Stimulated activated CD4-positive, alpha-beta T cell treated with anti-CD3 and anti-CD28 coated beads, Interleukin-1b, Interleukin-23, amount 100 ng/mL, for 1 hour (primary cell): ENCODE measurements at places on chromosomes 6 and 20.

GRCh38 chr20:36573798-36574365 lies 485 bp downstream of the TGIF2 start:
- DNase-seq: no peak

GRCh38 chr20:22924046-22924737 lies 110.9 kb upstream of the SSTR4 start:
- no peak for DNase-seq

GRCh38 chr20:8115436-8115835 lies 16.6 kb upstream of the PLCB1 start:
- no peak for DNase-seq

DNA sequence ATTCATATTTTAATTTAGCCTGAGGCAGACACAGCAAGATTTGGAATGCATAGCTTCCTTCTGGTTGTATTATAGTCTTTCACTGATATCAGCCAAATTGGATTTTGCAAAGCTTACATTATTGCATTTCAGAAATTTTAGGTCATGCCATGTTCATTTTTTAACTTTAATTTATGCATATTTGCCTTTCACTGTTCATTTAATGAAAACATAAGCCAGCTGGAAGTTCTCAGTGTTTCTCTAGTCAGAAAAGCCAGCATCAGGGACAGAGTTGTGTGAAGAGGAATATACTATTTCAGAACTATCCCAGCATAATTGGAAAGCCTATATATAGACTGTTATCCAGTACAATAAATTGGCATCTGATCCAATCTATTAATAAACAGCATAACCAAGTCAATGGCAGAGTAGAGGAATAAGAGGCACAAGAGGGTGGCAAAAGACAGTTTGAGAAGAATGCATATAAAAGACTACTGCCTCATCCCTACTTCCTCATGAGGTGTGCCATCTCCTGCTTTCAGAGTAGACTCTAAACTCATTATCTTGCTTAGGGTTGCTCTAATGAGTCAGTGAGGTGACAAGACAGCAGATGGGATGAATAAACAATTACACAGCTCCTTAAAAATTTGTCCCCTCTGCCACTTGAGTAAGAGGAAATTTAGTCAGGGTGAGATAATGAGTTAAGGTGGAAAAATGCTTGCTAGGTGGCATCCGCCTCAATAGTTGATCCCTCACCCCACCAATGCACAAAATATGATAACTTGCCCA lies 159.8 kb upstream of the HCRTR2 start:
- DNase-seq: no peak

DNA sequence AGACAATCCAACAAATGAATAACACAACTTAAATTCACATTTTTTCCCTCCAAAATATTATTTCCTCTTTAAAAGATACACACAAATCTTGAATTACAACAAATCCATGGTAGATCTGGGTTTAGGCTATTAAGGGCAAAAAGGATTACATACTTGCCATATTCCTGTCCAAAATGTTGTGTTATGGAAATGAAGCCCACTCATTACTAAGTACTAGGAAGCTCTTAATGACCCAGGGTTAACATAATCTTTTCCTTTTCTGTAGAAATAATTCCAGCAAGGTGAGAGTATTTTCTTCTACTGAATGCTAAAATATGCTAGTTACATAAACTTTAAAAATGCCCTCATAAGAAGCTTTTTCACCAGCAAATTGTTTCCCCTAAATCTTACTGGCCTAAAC lies 1.6 kb downstream of the SHPRH start:
- no peak for DNase-seq

- DNase-seq: no peak
These were observed 19.9 kb downstream of the CPNE1 start for GRCh38 chr20:35644806-35645205.

DNA sequence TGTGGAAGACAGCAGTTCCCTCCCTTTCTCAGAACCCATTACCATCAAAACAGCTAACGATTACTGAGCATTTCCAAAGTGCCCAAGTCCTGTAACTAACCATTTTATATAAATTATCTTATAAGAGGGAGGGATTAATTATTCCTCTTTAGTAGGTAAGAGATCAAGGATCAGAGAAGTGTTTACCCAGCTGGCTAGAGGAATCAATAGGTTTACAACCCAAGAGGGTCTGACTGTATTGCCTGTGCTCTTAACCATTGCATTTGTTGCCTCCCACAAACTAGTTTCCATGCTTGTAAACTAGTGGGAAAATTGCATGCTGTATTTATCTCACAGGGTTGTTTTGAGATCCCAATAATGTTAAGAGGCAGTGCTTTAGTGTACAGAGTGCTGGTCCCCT lies 3.7 kb upstream of the DBNDD2 start:
- DNase-seq: no peak

GRCh38 chr6:166861304-166861703 lies 95.0 kb downstream of the RNASET2 start:
- DNase-seq: no peak

- no peak for DNase-seq
These were observed 366.4 kb downstream of the KIF16B start for GRCh38 chr20:16206817-16207216.

DNA sequence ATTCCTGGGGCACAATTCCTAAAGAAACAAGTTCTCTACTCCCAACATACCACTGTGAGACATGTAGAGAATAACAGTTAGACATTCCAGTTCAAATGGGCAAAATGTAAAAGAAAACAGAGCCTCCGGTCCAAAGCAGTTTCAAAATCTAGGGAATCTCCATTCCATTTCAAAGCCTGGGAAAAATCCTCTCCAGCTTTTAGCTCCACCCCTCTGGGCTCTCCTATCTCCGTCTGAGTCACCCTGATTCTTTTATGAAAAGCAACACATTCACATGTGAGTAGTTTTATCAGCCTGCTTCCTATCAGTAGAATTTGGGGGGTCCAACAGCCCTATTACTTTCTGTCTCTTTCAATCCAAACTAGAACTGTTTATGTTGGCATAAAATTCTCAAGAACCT lies 3.7 kb downstream of the CSNK2A1 start:
- no peak for DNase-seq

DNA sequence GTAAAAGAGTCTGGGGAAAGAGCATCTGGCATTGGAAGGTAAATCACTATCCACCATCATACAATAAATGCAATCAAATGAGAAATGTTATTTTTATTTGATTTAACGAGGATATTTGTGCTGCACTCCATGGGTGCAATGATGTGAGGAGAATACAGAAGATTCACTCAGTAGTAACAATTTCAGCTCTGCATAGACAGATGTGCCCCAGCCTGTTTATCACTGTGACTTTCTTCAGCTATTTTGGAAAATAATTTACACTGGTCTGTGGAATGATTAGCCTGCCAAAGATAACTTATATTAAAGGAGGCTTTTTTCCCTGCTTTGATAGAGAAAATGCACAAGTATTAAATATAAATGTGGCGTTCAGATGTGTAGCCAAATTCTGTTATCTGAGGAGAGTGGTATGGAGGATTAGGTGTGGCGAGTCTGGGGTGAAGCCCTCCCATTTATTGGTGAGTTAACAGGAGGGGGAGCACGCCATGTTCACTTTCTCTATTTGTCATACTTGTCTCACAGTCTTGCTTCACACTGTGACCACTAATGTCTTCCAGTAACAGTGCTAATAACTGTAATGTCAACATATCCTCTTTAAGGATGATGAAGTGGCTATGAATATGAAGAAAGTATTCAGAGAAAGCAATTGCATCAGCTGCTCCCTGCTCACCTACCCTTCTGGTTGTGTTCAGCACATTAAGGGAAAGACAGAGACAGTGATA lies 645.6 kb downstream of the MMUT start:
- no peak for DNase-seq

- no peak for DNase-seq
These were observed 53.6 kb downstream of the VIP start for GRCh38 chr6:152804150-152804549.

DNA sequence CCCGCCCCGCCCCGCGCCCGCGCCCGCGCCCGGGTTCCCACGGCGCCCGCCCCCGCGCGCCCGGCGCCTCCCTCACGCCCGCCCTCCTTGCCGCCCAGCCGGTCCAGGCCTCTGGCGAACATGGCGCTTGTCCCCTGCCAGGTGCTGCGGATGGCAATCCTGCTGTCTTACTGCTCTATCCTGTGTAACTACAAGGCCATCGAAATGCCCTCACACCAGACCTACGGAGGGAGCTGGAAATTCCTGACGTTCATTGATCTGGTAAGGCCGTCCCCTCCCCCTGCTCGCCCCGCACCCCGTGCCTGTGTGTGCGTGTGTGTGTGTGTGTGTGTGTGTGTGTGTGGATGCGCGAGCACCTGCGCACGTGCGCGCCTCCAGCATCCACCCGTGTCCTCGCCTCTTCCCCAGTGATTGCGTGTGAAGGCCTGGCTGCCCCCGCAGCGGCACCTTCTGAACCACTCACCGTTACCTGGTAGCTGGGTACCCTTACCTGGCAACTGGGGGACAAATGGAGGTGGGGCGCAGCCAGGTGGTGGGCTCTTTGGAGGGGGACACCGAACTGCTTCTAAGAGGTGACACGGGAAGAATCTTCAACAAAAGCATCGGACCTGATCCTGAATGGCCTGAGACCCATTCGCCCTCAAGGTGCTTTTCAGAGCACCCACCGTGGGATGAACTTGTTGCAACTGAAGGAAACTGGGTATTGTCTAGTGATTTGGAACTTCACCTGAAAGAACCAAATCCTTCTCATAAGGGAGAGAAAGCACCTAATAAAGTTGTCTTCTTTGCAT lies at the start of gene AIG1:
AIG1 (plus strand) TSS at position 84 of the 791 bp plus-strand sequence; CDS start at position 121, 37 bp downstream.
- peak; percentile 29 for DNase-seq

GRCh38 chr6:28090917-28091586 lies 10.7 kb downstream of the ZNF165 start:
- no peak for DNase-seq

DNA sequence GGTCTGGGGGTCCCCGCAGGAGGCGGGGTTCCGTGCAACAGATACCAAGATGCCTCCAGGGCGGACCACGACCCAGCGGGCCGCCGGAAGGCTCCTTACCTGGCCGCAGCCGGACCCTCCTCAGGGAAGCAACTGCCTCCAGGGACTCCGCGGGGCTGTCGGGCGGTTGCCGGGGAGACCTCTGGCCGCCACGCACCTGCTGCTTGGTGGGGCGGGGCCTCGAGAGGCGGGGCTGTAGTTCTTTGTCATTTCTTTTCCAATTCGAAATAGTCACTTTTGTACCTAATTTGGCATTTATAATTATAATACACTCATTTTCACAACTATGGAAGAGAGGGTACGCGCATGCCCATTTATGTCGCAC lies 647 bp downstream of the AK9 start:
- peak; percentile 8 for DNase-seq

DNA sequence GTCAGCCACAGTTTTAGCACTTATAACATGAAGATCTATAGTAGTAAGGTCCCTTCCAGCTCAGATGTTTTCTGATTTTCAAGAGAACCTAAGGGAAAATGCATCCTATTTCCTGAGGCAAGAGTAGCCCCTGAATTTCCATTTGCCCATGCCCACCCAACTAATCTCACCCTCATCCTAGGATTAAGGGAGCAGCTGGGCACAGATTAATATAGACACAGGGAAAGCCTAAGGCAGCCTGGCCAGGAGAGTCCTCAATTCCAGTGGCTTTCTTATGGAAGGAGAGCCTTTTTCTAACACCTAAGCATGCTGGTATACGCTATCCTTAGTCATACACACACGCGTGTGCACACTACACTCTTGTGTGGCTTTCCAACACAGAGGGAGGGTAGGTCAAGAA lies 1.5 kb downstream of the APOBEC2 start:
- DNase-seq: no peak

GRCh38 chr20:23661002-23661429 lies 23.3 kb upstream of the CST3 start:
- DNase-seq: no peak

- no peak for DNase-seq
These were observed 1212.1 kb upstream of the CITED2 start for GRCh38 chr6:140586426-140587061.

GRCh38 chr20:37308086-37309050 lies 18.9 kb downstream of the MANBAL start:
- DNase-seq: no peak

DNA sequence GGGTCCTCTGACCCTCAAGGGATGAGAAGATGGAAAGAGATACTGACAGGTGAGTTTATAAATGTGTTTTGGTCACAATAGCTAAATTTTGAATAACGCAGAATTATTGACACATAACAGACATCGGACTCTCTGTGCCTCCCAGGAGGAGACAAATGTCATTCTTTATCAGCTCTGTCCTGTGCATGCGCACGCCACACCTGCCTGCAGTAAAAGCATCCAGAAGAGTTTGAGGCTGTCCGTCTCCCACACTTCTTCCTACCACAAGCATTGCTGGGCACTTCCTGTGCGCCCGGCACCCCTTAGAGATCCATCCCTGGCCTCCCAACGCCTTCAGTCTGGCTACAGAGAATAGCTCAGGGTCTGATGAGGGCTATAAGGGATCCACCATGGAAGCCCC lies 81.5 kb upstream of the CST7 start:
- no peak for DNase-seq

GRCh38 chr6:168035661-168036545 lies 38.4 kb downstream of the KIF25 start:
- no peak for DNase-seq

- no peak for DNase-seq
These were observed 157.2 kb downstream of the SIM1 start for GRCh38 chr6:100307561-100307960.

- DNase-seq: no peak
These were observed 1.2 kb downstream of the ELOVL2 start for GRCh38 chr6:11042750-11043377.

DNA sequence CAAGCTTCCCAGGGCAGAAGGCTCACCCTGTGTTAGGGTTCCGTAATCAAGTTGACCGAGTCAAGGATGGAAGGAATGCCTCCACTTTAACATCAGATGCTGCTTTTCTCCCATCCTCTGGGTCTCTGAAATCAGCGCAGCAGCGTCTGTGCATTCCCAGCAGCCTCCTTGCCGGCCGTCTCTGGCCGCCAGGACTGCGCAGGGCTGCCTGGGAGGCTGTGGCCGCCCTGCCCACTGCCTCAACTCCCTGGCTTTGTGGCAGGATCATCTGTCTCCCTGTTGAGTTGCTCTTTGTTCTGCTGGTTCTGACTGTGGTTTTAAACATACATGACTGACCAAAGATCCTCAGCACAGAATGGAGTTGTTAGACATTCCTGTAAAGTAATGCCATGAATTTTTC lies 56.5 kb downstream of the DLL1 start:
- DNase-seq: no peak

DNA sequence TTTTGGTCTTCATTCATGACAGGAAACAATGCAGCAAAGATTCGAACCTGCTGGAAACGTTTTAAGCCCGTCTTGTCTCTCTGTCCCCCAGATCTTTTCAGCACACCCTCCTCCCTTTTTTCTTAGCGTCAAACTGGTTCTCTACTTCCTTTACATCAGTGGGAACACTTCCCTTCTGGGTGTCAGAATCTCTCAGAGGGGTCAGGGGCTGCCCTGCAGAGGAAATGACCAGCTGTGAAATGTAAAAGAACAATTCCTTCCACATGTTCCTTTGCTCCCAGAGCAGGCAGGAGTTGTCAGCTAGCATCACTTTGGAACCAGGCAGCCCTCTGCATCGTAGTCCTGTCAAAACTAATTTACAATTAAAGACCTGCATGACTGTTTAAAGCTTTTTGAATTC lies 619.0 kb downstream of the TFAP2A start:
- no peak for DNase-seq
